Effector CD8-positive, alpha-beta T cell (primary cell): ENCODE measurements at places on chromosomes 2 and 18.

DNA sequence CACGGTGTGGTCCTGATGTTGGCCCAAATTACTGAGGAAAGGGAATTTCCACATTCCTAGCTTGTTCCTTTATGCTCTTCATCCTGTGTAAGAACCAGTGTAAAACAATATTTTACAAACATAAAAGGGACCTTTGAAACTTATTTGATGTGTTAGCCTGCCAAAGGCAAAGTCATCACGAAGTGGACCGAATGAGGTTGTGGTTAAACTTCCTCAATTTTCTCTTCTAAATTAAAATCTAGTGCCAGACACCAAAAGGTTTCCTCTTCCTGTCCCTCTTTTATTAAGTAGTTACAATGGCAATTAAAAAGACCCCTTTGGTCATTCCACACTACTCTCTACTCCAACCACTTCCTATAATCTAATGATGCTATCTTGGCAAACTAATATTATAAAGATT lies 279.8 kb downstream of the AFF3 start:
- no peak for DNase-seq

GRCh38 chr18:26207937-26208336 lies 18.3 kb upstream of the TAF4B start:
- no peak for DNase-seq

DNA sequence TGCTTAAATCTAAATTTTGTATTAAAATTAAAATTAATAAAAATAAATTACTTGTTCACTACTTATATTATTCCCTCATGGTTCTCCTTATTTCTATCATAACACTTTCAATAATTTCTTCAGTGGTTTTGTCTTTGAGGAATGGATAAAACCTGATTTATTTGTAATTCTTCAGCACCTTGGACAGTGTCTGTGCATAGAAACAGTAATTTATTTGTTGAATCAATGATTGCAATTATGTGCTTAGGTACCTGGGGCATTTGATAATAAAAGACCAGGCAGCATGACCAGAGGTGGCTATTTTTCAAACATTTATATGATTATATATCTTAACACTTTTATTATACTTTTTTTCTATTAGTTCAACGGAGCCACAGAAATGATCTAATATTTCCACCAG lies 1062.7 kb downstream of the DSC3 start:
- DNase-seq: no peak

- DNase-seq: no peak
These were observed 38.3 kb upstream of the ST3GAL5 start for GRCh38 chr2:85926931-85927661.
